ENCODE measurements at places on chromosomes 1 and 21. TPM values are rescaled to one million over a fixed set of nuclear protein-coding genes. Genes with fewer than 3 reads are reported as not detected.
A peak's percentile ranks its signal among the peaks of the same experiment; 100 is the strongest.

DNA sequence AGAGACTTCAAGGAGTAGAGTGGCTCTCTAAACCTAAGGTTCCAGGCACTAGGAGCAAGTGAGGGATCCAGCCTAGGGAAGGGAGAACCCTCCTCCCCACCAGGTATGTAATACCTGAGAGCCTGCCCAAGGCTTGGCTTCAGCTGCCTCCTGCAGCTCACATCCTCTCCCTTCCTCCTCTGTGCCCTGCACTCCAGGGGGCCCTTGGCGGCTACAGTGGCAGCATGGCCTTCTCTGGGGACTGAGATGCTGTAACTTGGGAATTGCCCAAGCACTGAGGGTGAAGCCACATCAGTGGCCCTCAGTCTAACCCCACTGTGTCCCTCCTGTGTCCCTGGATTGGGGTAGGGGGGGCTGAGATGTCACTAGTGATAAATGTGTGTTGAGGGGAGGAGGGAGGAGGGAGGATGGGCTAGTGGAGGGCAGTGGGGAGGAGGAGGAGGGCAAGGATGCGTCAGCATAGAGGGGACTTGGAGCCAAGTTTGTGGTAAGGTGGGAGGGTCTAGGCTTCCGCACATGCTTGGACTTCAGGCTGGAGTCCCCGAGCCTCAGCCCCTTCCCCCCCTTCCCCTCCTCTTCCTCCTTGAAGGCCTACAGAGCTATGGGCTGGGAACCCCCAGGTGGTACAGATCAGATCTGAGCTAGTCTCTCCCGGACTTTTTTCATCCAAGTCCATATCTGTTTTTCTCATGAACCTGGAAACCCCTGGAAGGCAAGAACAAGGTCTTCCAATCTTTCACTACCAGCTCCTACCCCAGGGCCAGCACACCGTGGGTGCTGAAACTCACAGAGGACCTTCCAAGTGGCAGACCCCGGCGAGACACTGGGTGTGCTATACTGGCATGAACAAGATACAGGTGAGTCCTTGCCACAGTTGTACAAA, 17.5 kb downstream of the COL9A2 start:
- DNase-seq = no peak
- no peak overlapping the region for H3K4me3 ChIP-seq
- no peaks in the 10 kb centered on the region for H3K36me3 ChIP-seq
- no peaks in the 10 kb centered on the region for H3K4me1 ChIP-seq
- H3K27me3 ChIP-seq = no peaks in the 10 kb centered on the region

GRCh38 chr1:18681423-18681835, 50.8 kb downstream of the PAX7 start:
- no peak overlapping the region for H3K4me3 ChIP-seq
- H3K4me1 ChIP-seq = no peaks in the 10 kb centered on the region
- DNase-seq = no peak
- H3K27ac ChIP-seq = no peak overlapping the region
- H3K36me3 ChIP-seq = no peaks in the 10 kb centered on the region

DNA sequence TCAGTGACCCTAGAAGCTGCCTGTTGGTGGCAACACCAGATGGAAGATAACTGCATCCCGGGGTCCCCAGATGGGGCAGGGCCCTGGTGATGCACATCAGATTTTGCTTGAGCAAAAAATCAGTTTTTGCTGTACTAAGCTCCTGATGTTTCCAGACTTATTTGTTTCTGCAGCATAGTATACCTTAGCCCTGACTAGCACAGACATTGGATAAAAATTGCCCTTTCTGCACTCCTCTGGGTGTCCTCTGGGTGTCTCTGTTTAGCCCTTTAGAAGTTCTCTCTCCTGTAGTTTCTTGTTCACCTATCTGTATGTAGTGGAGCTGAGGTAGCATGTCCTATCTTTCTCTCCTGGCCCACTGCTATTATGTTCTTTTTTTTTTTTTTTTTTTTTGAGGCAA, 30.3 kb upstream of the PLA2G2C start:
- DNase-seq = no peak
- H3K27ac ChIP-seq = no peak overlapping the region
- no peaks in the 10 kb centered on the region for H3K4me1 ChIP-seq
- no peaks in the 10 kb centered on the region for H3K27me3 ChIP-seq
- no peaks in the 10 kb centered on the region for H3K36me3 ChIP-seq

DNA sequence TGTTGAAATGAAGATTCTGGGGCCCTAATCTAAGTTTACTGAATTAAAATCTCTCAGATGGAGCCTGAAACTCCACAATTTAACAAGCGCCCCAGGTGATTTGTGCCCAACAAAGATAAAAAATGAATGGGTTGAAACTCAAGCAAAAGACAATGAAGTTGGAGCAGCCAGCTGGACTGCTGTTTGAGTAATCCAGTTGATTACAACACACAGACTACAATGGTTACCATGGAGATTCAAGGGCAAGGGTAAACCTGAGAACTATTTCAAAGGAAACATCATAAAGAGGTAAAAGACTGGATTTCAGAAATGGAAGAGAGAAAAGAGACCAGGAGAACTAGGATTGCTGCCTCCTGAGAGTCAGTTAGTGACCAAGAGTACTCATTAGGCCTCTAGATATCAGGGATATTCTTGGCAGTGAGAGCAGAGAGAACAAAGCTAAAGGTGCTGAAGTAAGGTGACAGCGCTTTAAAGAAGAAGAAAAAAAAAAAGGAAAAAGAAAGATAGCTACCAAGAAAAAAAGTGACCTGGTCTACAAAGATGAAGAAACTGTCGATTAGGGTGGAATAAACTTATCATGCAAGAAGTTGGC, 44.5 kb downstream of the LRRC53 start:
- no peak overlapping the region for H3K4me3 ChIP-seq
- no peaks in the 10 kb centered on the region for H3K36me3 ChIP-seq
- peaks cover 2% of the 10 kb centered on the region for H3K4me1 ChIP-seq
- DNase-seq = no peak

- H3K36me3 ChIP-seq = no peaks in the 10 kb centered on the region
- DNase-seq = peak; percentile 91
- no peak overlapping the region for H3K27ac ChIP-seq
- H3K27me3 ChIP-seq = no peaks in the 10 kb centered on the region
- H3K4me3 ChIP-seq = no peak overlapping the region
Measured at GRCh38 chr1:176880955-176881595, 283.4 kb downstream of the ASTN1 start.

GRCh38 chr1:192170196-192170984, 12.1 kb downstream of the RGS18 start:
- DNase-seq = no peak
- no peaks in the 10 kb centered on the region for H3K27me3 ChIP-seq
- no peaks in the 10 kb centered on the region for H3K36me3 ChIP-seq

DNA sequence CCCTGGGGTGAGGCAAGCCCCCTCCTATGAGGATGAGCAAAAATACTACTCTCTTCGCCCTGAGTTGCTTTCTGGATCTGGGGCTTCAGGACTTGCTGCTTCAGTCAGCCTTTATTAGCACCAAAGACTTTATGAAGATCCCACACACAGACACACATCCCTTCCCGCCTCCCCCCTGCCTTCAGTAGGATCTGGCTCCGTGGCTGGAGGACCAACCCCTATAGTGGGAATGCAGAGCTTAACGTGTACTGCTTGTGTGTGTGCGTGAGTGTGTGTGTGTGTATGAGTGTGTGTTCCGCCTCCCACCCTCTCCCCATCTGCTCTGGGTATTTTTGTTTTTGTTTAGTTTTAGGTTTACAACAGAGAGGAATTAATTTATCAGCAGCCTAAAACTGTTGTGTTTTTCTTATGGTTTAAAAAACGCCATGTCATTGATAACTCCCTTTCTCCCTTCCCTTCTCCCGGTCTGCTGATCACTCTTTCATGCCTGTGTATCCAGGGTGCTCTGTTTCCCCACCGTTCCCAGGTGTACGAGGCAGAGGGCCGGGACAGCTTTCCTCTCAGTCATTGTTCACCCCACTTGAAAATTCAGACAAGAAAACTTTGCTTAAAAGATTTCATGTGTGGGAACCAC, 27.5 kb upstream of the ZFP69B start:
- no peak overlapping the region for H3K27ac ChIP-seq
- H3K4me1 ChIP-seq = peaks cover 5% of the 10 kb centered on the region
- H3K4me3 ChIP-seq = no peak overlapping the region
- H3K27me3 ChIP-seq = no peaks in the 10 kb centered on the region
- H3K36me3 ChIP-seq = no peaks in the 10 kb centered on the region

- no peak overlapping the region for H3K4me3 ChIP-seq
- no peaks in the 10 kb centered on the region for H3K36me3 ChIP-seq
- DNase-seq = no peak
- no peaks in the 10 kb centered on the region for H3K27me3 ChIP-seq
- no peaks in the 10 kb centered on the region for H3K4me1 ChIP-seq
- H3K27ac ChIP-seq = no peak overlapping the region
Measured at GRCh38 chr1:6086358-6086757, 40.7 kb downstream of the KCNAB2 start.

DNA sequence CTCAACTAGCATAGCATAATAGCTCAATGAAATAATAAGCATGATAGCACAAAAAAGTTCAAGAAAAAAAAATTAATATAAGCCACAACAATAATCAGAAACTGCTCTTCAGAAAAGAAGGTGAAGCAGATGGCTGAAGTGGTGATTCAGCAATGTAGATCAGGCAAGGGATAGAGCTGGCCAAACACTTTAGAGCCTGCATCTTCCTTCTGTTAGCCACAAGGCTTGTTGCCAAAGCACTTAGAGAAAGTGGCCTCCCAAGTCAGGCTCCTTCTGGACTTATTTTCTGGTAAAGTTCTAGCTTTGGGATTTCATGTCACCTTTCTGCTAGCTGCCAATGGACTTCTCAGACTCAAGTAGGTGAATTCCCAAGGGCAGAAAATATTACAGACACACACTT, 60.3 kb upstream of the C1orf87 start:
- no peaks in the 10 kb centered on the region for H3K36me3 ChIP-seq
- H3K4me3 ChIP-seq = no peak overlapping the region
- no peak for DNase-seq
- no peaks in the 10 kb centered on the region for H3K27me3 ChIP-seq

- H3K27ac ChIP-seq = no peak overlapping the region
- H3K36me3 ChIP-seq = no peaks in the 10 kb centered on the region
- DNase-seq = no peak
- H3K27me3 ChIP-seq = no peaks in the 10 kb centered on the region
- H3K4me3 ChIP-seq = no peak overlapping the region
Measured at GRCh38 chr1:161771161-161771560, 5.0 kb downstream of the ATF6 start.

DNA sequence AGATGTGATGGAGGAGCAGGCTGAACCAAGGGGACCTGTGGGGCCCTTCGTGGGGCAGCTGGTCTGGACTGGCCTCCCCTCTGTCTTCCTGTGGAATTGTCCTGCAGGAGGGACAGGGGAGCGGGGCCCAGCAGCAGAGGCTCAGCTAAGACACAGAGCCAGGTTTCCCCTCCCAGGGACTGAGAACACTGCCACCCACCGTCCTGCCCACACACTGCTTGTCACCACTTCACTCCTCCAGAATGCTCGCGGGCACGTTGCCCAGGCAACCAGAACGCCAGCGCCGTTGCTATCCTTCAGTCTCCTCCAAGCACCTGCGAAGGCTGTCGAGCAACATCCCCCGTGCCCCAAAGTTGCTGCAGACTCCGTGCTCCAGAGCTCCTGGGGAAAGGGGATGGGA, 46.4 kb downstream of the AJAP1 start:
- no peak overlapping the region for H3K27ac ChIP-seq
- no peak for DNase-seq
- H3K4me3 ChIP-seq = no peak overlapping the region
- no peaks in the 10 kb centered on the region for H3K4me1 ChIP-seq

DNA sequence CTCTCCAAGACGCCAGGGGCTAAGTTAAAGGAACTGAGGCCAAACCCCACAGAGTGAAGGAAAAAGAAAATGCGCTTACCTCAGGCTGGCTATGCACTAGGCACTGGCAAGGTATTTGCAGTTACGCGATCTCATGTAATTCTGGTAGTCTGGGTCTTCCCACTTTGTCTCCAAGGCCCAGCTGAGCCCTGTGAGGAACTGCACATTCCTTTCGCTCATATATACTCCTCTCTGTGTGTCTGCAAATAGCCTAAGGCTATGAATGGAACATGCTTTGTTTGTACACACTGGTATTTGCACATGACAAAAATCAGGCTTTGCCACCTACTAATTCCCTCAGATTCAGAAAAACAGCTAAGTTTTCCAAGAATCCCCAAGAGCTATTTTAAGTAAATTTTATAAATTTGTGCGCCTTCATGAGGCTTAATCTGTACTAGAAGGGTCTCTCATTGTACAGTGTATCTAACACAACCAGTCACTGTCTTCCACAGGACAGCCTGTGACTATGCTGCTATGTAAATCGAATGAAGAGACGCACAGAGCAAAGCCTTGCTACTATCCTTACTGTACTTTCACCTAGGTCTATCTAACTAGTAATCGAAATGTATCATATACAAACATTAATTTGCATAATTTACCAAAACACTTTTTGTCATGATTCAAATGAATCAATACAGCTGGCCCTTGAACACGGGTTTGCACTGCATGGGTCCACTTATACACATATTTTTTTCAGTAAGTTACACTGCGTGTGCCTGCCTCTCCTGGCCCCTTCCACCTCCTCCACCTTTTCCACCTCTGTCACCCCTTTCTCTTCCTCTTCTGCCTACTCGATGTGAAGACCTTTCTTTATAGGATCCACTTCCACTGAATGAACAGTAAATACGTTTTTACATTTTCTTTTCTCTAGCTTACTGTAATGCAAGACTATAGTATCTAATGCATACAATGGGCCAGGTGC, 87.0 kb downstream of the SIPA1L2 start:
- H3K36me3 ChIP-seq = peaks cover 1% of the 10 kb centered on the region
- H3K4me1 ChIP-seq = no peaks in the 10 kb centered on the region
- DNase-seq = no peak

DNA sequence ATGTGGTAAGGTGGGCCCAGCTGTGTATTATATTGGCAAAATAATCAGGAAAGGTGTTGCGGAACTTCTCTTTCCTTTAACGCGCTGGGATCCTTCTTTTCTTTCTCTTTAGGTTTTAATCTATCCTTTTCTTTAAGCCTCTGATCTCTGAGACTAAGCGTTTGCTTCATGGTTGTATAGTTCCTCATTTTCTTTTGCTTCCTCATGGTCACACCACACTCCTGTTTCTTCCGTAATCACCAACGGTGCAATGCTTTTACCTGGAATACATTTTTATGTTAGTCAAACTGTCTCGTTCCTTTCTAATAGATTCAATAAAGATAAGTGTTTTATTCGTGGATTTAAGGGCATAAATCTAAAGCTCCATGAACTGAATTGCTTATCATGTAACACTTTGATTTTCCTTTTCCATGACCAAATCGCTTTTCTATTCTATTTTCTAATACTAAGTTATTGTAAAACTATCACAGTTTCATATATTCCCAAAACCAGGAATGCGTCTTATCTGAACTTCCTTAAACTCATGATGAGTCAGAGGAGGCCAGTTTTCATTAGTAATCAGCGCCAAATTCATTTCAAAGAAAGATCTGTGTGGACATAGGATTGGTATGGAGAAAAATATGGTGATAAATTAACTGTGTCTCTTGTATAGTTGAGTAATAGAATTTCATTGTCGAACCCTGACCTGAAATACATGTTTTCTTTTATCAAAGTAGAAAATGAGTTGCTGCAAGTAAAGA, 12.2 kb downstream of the SDCCAG8 start:
- no peak overlapping the region for H3K4me3 ChIP-seq
- DNase-seq = no peak
- no peak overlapping the region for H3K27ac ChIP-seq

The DCST2 gene
- 1.8 TPM for total RNA-seq

Measured in aorta (tissue), 5 donors.